ENCODE measurements at places on chromosomes 1 and 21. TPM values are rescaled to one million over a fixed set of nuclear protein-coding genes. Genes with fewer than 3 reads are reported as not detected.

The PAFAH2 gene
- total RNA-seq: 4.6 TPM

The AGO3 gene
- 8.5 TPM for total RNA-seq

The ANKRD34A gene
- 0.28 TPM for total RNA-seq

The MNDA gene
- total RNA-seq: not detected

The TTC13 gene
- 19.4 TPM for total RNA-seq

The CNTN2 gene
- total RNA-seq: not detected

The UBL4B gene
- total RNA-seq: not detected

The PIGM gene
- 3.1 TPM for total RNA-seq

The SPATA1 gene
- total RNA-seq: 1.0 TPM

The CRP gene
- 0.09 TPM for total RNA-seq

The HSD11B1 gene
- not detected for total RNA-seq

The LENEP gene
- 0.18 TPM for total RNA-seq

The KLHDC7A gene
- not detected for total RNA-seq

The RASAL2 gene
- 11.1 TPM for total RNA-seq

The CD5L gene
- not detected for total RNA-seq

The PER3 gene
- 0.90 TPM for total RNA-seq

The APCS gene
- not detected for total RNA-seq

The BMP8B gene
- total RNA-seq: 0.19 TPM

The ERG gene
- total RNA-seq: 55.8 TPM

The SLC16A4 gene
- 3.7 TPM for total RNA-seq

The AGPAT3 gene
- total RNA-seq: 26.6 TPM

The FNDC5 gene
- total RNA-seq: 0.27 TPM

The TMPRSS3 gene
- total RNA-seq: not detected

The CFHR3 gene
- total RNA-seq: not detected

The FCRL2 gene
- total RNA-seq: not detected

The PFDN2 gene
- 65.2 TPM for total RNA-seq

The LRRC7 gene
- under 0.01 TPM for total RNA-seq

The CDK11B gene
- 9.3 TPM for total RNA-seq

The GNAI3 gene
- total RNA-seq: 18.8 TPM

The KANK4 gene
- total RNA-seq: not detected

The LCE1A gene
- total RNA-seq: not detected

The SMIM1 gene
- 1.0 TPM for total RNA-seq

The PODN gene
- total RNA-seq: 0.45 TPM

The S100A6 gene
- 1,806 TPM for total RNA-seq

The KRTAP7-1 gene
- total RNA-seq: not detected

The GJA4 gene
- total RNA-seq: 68.6 TPM

The SLFNL1 gene
- 0.28 TPM for total RNA-seq

The CCDC185 gene
- total RNA-seq: not detected

All from endothelial cell of coronary artery (primary cell).